IPS DF 6.9 (cell line): ENCODE measurements at places on chromosomes 4 and X.

DNA sequence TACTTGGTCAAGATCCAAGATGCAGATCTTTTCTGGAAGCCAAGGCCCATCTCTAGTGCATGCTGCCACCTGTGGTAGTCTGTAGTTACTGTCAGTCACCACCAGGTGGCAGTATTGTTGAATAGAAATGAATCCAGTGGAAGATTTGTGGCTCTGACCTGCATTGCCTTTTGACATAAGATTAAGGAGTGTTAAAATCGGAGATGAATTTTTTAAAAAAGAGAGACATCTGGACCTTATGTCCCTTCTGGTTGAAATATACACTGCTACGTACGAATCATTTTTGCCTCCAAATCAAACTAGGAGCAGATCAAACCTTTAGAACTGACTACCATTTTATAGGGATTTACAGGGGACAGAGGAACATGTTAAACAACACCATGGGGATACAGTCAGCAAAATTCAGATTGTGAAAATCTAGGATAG, 46.9 kb upstream of the RHOH start:
- DNase-seq, result peak; percentile 63

- DNase-seq, result no peak
These were observed 143.9 kb downstream of the BCOR start for GRCh38 chrX:39953879-39954278.

- no peak for DNase-seq
These were observed 133.9 kb downstream of the SPCS3 start for GRCh38 chr4:176453658-176454057.

DNA sequence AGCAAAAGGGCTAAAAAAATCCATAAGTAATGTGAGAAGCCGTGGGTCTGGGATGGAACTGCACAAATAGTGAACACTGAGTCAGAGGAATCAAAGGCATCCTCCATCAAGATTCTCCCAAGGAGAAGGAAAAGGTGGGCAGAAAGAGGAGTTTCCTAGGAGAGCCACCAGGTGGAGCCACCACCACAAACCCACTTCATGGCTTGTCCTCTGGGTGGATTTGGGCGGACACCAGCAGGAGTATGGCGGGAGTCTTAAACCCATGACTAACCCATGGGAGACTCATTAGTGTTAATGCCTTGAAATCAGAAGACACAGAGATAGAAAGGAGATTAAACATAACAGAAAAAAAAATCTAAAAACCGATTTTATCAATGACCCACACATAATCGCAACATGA, 147.7 kb downstream of the SH3KBP1 start:
- DNase-seq, result peak; percentile 37

GRCh38 chr4:181437895-181438294, 805.3 kb upstream of the TENM3 start:
- no peak for DNase-seq

GRCh38 chr4:17323554-17324385, 188.1 kb downstream of the QDPR start:
- DNase-seq, result no peak

- DNase-seq, result no peak
These were observed 57.6 kb upstream of the RAP1GDS1 start for GRCh38 chr4:98203332-98204235.

DNA sequence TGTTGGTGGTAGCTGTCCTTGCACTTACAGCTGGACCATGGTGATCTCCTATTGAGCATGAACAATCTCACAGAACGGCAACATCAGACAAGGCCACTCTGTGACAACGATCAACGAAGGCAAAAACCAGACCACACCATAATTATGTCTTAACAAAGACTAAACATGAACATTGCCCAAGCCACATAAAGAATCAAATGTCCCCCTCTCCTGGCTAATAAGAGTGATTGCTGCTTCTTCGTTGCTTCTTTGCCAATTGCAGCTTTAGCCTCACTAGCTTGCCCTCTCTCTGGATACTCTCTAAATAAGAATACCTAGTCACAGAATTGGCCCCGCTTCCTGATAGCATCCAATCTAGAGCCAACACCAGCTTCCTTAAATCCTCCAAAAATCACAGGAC, 41.5 kb upstream of the PGRMC1 start:
- DNase-seq, result no peak

DNA sequence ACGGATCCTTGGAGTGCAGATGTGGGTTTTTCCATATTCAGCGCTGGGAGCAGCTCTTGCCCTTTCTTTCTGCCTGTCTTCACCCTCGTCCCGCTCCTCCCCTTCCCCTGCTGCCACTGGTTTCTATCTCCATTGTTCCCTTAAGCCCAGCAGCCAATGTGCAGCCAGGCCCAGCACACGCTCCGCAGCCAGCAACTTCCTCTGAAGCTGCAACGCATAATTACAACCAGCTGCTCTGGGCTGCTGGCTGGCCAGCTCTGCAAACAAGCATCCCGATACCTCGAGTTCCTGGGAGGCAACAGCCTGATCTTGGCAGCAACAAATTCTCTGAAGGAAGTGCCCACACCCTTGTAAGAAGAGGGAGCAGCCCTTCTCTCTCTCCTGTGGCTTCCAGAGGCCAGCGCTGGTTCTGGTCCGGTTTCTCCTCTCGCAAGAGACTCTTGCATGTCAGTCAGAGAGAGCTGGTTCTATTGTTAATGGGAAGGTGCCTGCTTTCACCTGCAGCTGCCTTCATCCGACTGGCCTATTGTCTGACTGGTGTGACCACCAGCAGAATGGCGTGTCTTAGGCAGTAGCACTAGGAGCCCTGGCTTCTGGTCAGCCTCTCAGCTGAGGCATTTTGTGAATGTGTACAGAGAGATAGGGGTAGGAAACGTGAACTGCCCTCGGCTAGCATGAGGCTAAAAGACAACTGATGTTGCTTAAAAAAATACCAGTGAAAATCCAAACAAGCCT, 83.8 kb upstream of the MAML3 start:
- peak; percentile 74 for DNase-seq

GRCh38 chr4:132934911-132935310, 214.2 kb upstream of the PCDH10 start:
- no peak for DNase-seq

DNA sequence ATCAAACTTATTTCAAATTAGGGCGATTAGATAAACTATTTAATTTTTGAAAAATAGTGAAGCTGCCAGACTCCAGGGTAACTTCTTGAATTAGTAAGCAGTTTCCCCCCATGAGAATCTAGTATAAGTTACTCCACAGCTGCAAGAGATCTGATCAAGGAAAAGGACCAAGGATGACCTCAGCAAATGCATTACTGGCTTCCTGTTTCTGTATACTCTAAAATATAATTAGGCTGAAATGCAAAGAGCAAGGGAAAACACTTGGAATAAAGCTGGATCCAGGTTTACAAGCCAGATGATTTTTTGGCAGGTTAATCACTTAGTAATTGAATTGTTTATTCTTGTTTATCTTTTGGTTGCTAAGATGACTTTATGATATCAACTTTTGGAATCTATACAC, 13.4 kb upstream of the P2RY10 start:
- DNase-seq, result no peak
